GM04503 (cell line): ENCODE measurements at places on chromosomes 1 and 21.

- DNase-seq, result peak; percentile 37
Measured at GRCh38 chr1:24085546-24085945, 26.4 kb downstream of the MYOM3 start.

DNA sequence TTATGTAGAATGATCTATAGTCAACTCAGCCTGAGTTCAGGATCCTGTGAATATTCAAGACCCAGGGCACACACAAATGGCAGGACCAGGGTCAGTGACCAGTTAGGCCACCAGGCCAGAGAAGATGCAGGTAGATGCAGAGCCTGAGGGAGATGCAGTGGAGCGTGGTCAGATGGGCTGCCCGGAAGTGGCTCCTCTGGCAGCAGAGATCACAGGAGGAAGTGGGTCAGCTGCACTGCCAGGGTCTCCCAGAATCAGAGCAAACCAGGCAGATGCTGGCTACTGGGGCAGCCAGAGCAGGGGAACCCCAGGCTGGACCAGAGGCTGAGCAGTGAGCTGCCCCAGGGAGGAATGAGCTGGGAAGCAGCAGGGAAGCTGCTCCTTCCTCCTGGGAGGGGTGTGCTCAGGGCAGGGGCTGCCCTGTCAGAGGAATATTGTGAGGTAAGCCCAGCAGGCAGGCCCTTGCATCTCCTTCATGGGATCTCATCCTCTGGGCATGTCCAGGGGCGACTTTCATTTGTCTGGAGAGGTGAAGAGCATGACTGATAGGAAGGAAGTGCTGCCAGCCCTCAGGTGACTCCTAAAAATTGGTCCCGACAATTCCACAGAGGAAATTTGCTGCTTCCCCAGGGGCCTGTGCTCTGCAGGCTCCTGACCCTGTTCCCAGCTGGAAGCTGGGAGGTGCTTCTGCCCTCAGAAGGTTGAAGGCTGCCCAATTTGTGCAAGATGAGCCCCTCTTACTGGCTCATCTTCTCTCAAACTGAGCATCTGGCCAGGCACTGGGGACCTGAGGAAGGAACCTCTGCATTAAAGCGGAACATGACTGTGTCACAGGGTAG is 49.3 kb downstream of the STUM start:
- no peak for DNase-seq

GRCh38 chr1:230205719-230206198 is 138.7 kb downstream of the GALNT2 start:
- DNase-seq, result no peak

DNA sequence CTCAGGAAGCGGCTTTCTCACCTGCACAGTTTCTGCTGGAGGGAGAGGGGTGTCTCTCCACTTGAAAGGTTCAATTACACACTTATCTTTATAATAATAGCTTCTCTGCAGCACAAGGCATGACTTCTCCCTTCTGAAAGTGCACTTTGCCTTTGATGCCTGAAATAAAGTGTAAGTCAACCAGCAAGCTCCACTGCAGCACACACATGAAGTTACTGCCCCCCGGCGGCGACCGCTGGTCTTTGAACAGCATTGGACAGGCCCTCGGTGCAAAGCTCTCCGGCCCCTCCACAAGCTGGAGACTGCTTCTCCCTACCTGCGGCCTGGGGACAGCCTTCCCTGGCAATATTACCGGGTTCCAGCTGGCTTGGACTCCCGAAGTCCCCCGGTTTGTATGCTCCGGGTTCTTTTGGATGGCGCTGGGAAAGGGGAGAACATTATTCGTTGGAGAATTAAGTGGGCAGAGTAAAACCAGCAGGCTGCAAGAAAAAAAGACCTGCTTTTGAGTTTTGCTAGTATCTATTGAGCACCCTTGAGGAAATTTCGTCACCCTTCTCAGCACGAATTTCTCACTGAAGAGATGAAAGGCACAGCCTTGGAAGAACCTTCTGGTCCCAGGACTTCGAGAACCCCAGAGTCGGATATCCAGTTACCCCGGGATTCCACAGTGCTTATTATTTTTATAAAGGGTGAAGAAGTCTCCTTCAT is 11.8 kb downstream of the RCAN1 start:
- DNase-seq, result no peak

GRCh38 chr1:92037400-92037799 is 7.6 kb downstream of the EPHX4 start:
- no peak for DNase-seq

- no peak for DNase-seq
Measured at GRCh38 chr1:65190229-65190628, 42.2 kb downstream of the AK4 start.

GRCh38 chr21:42121794-42122193 is 50.7 kb downstream of the UMODL1 start:
- DNase-seq, result no peak

GRCh38 chr1:43653893-43654292 is 3.9 kb downstream of the KDM4A start:
- no peak for DNase-seq

DNA sequence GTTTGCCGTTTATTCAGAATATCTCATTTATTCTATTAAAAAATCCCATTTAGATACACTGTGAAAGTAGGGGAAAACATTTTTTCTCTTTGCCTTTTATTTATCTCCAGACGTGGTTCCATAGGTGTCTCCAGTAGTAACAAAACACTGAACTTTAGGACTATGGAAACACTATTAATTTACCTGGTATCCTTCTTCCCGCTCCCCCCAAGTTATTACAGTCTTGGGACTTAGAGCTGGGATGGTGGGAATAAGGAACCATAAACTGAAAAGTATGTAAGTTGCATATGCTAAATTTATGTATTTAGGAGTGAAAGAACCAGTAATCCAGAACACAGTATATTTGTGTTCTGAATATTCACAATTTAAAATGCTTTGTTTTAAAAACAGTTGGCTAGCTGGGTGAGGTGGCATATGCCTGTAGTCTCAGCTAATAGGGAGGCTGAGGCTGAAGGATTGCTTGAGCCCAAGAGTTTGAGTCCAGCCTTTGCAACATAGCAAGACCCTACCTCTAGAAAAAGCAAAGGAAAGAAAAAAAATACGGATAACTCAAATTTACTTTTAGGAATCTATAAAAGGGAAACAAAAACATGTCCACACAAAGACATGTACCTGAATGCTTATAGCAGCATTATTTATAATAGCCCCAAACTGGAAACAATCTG is 3.1 kb downstream of the DNAJB4 start:
- DNase-seq, result no peak

DNA sequence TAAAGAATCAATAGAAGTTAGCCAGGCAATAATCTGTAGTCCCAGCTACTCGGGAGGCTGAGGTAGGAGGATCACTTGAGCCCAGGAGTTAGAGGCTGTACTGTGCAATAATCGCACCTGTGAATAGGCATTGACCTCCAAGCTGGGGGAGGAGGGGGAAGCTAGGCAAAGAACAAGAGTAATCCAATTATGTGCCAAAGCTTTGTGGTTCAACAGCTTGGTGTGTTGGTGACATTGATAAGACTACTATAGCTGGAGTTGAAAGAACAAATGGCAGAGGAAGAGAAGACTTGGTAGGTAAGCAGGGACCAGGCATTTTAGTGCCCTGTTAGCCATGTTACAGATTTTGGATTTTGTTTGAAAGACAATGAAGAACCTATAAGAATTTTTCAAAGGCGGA is 2.1 kb upstream of the TMCO2 start:
- no peak for DNase-seq

DNA sequence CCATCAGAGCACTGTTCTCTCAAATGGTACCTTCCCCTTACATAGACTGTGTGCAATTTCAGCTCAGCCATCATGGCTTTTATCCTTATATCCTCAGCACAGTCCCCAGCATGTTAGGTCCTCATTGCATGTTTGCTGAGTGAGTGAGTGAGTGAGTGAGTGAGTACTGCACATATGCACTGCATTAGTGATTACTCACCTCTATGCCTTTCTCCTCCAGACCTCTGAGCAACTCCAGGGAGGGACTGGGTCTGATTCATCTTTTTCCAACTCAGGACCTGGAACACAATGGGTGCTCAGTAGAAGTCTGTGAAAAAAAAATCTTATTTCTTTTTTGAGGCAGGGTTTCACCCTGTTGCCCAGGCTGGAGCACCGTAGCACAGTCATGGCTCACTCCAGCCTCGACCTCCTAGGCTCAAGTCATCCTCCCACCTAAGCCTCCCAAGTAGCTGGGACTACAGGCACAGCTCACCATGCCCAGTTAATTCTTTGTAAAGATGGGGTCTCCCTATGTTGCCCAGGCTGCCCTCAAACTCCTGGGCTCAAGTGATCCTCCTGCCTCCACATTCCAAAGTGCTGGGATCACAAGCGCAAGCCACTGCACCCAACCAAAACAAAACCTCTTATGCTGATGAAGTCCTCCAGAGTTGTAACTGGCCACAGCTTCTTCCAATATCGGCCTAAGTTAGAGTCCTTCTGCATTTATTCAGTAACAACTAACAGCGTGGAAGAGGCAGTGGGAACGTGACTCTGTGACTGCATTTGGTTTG is 23.7 kb downstream of the RNU5D-1 start:
- DNase-seq, result peak; percentile 85

GRCh38 chr1:170970256-170970655 is 34.9 kb downstream of the MROH9 start:
- DNase-seq, result no peak

DNA sequence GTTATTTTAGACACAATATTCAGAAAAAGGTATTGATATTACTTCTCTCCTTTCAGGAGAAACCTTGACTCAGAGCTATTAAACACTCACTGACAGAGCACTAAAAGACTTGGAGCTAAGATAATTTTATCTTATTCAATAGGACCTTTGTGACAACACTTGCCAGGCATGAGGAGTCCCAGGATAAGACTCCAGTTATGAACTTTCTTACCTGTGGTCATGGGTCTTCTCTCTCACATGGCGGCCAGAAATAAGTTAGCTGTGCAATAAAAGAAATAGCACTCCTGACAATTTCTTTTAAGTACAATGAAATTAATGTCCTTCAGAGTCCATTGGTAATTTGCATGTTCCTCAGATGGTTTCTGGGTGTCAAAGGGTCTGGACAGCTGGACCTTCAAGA is 382.1 kb downstream of the BRINP3 start:
- DNase-seq, result no peak

- no peak for DNase-seq
Measured at GRCh38 chr1:27646676-27647075, 11.7 kb upstream of the FGR start.

GRCh38 chr1:207069858-207070506 is 16.9 kb downstream of the PFKFB2 start:
- no peak for DNase-seq

GRCh38 chr21:36693489-36694030 is 5.4 kb upstream of the SIM2 start:
- DNase-seq, result no peak
